ENCODE measurements at places on chromosomes 2 and 18.

DNA sequence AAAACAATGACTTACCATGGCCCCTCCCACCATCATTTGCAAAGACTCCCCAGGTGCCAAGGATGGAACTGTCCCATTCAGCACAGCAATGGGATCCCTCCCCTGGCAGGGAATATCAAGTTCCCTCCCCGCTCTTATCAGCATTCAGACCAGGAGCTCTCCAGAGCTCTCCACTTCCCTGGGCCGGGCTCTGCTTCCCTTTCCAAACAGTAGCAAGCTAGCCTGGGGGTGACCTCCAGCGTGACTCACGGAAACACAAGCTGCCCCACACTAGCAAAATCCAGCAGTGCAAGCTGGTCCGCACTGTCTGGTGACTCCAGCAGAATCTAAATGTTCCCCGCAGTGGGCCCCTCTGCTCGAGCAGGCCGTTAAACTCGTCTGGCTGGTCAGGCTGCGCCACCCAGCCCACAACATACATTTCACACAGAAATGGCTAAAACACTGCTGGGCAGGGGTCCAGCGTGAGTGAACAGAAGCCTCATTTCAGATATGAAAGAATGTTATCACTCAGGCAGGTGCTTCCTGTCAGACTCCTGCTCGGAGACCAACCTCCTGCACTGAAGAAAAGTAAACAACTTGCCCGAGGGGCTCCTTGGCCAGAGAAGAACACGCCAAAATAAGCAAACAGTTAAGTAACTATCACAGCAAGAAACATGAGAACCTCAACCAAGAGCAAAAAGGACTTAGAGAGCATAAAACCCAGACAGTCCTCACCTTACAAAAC lies 33.9 kb downstream of the STAT1 start:
- DNase-seq: no peak

GRCh38 chr2:223537651-223538601 lies 64.2 kb downstream of the SCG2 start:
- DNase-seq: no peak

DNA sequence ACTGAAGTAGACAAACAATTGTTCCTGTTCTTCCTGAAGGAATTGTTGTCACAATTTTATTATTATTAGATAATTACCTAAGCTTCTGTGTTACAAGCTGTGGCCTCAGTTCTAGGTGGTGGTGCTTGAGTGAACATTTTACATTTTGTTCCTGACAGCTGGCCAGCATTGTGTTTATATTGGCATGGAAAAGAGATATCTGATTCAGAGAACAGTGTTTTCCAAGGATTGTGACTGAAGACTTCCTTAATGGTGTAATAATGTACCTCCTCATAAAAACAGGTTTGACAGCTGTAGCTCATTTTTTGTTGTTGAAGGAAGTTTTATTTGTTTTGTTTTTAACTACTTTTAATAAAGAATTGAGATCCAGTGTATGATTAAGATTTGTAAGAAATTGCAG lies 95.2 kb downstream of the EPB41L5 start:
- no peak for DNase-seq

DNA sequence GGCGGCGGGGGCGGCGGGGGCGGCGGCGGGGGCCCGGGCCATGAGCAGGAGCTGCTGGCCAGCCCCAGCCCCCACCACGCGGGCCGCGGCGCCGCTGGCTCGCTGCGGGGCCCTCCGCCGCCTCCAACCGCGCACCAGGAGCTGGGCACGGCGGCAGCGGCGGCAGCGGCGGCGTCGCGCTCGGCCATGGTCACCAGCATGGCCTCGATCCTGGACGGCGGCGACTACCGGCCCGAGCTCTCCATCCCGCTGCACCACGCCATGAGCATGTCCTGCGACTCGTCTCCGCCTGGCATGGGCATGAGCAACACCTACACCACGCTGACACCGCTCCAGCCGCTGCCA lies 644 bp downstream of the ONECUT2 start:
- no peak for DNase-seq

DNA sequence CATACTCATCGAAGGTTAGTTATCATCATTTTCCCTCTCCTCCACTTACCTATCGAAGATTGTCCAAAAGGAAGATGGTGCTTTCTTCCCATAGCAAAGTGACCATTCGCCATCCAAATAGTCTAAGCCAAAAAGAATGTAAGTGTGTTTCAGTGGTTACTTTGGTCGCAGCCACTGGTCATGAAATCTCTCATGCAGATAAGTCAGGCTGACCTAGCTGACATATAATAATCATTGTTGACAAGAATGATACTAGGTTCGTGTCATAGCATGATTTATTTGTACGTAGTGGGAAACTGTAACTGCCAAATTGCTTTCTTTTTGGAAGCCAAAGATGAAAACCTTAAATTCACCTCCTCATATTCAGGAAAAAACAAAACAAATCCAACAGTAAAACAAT lies 89.6 kb upstream of the PMAIP1 start:
- DNase-seq: no peak

GRCh38 chr2:121791290-121791689 lies 35.8 kb downstream of the TSN start:
- no peak for DNase-seq

GRCh38 chr2:182625814-182626213 lies 90.2 kb upstream of the DNAJC10 start:
- no peak for DNase-seq

DNA sequence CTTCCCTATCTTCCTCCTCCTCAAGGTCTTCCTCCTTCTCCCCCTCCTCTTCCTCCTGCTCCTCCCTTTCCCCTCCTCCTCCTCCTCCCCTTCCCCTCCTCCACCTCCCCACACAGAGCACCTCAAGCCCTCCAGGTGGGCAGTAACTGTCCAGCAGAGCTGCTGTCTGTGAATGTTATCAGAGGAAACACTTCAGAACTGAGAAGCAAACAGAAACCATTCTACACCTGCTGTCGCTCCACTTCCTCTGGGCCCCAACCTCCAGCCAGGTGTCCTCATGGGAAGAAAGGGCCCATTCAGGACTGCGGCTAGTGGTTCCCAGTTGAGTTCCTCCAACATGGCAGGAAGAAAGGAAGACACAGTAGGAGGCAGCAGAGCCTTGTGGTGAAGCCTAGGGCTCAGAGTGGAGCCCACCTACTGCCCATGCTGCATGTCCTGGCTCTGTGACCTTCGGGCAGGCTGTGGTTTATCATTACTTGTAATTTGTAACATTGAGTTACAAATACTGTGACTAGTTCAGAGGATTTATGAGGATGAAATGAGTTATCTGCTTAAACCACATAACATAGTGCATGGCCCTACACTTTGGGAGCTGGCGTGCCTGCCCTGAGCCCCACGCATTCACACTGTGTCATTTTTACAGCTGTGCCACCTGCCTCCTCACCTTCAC lies 165.9 kb upstream of the ID2 start:
- peak; percentile 22 for DNase-seq

DNA sequence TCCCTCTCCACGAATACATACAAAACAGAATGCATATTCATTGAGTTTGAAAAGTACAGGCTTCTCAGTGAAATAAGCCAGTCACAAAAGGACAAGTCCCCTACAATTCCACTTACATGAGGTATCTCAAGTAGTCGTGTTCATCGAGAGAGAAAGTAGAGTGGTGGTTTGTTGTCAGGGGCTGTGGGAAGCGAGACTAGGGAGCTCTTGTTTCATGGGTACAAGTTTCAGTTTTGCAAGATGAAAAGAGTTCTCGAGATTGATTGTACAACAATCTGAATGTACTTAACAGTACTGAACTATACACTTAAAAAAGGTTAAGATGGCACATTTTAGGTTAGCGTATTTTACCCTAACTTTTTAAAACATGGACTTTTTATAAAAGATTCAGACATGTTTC lies 71.5 kb upstream of the TTC39C start:
- DNase-seq: no peak

- DNase-seq: no peak
Observed at GRCh38 chr18:46899274-46899948, 17.9 kb downstream of the PIAS2 start.

DNA sequence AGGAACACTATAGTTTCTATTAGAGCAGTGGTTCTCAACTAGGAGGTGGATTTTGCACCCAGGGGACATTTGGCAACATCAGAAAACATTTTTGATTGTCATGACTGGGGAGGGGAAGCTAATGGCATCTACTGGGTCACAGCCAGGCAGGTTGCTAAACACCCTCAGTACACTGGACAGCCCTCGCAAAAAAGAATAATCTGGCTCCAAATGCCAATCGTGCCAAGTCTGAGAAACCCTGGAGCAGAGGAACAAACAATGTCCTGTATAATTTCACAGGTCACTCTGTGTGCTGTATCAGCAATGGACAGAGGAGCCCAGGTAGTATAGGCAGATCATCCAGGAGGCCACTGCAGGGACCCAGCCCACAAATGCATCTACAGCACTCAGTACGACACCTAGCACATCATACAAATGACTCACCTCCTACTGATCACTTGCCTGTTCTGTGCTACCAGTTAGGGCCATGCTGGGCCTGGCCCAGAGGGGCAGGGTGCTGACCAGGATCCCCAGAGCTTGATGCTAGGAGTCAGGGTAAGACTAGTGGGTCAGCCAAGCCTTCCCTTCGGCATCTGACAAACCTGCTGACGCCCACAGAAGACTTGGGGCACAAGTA lies 37.6 kb downstream of the SFXN5 start:
- no peak for DNase-seq

GRCh38 chr2:1488851-1489250 lies 75.6 kb downstream of the TPO start:
- DNase-seq: no peak

DNA sequence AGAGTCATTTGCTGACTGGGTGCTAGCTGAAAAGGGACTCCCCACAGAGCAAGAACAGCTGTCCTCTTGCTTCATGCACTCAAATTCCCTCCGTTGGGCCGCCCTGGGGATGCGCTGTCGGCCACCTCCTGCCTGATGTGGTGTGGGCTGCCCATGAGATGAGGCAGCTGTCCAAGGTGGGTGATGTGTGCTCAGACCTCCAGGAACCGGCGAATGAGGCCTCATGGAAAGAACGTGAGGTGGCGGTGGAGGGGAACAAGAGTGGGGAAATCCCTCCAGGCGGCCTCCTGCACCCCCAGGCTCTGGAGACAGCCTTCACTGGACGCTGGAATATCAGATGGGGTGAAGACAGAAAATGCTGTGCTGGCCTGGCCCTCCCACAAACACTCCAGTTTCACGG lies 79.8 kb downstream of the LONRF2 start:
- DNase-seq: no peak

DNA sequence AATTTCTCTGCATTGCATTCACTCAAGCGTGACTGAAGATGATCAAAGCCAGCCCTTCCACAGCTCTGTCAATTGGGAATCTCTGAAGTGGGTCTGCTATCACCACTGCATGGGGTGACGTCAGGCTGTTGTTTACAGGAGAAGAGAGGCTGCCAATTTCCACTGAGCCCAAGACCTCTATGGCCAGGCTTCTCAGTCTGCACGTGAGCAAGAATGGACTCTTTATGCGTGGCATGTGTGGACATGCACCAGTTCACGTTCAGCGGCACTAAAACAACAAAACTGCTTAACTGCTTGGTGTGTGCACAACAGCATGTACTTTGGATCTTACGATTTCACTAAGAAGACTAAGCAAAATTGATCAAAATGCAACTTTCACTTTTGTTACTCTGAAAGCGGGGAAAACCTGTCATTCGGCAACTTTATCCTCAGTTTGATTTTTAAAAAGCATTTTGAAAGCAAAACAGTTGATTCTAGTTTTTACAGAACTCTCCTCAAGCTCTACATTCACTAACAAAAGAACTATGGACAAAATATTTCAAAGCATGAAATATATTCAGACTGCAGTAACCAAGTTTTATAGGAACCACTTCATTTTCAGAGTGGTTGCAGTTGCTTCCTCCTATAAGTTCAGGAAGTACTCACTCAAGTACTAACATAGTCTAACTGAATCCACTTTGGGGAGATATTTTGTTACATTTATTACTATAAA lies 77.0 kb upstream of the SERTAD2 start:
- peak; percentile 55 for DNase-seq

GRCh38 chr2:10514743-10515142 lies 66.6 kb upstream of the ODC1 start:
- no peak for DNase-seq

DNA sequence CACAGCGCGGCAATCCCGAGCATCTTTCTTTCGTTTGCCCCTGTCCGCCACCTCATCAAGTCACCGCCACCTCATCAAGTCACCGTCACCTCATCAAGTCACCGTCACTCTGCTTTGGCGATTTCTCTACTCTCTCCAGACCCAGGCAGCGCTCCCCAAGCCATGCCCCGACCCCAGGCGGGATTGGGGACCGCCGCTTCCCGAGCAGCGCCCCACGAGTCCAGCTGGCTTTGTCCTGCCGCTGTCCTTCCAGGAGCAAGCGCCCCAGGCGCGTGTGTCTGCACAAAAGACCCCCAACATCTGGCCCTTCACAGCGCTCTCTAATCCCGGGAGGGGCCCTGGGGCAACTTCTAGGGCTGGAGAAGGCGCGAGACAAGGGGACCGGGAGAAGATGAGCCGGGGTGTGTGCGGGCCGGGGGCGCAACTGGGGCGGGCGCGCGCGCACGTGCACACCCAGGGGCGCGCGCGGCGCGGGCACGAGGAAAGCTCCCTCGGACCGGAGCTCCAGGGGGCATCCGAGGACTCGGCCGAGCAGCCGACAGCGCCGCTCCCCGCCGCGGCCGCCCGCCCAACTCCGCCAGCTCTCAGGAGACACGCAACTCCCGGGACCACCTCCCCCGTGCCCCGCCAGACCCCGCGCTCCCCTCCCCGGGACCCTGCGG lies 633 bp upstream of the RNF152 start:
- DNase-seq: peak; percentile 3

- no peak for DNase-seq
Observed at GRCh38 chr2:168185583-168186274, 61.7 kb downstream of the STK39 start.

GRCh38 chr18:10690035-10690329 lies 164.2 kb downstream of the NAPG start:
- DNase-seq: no peak

DNA sequence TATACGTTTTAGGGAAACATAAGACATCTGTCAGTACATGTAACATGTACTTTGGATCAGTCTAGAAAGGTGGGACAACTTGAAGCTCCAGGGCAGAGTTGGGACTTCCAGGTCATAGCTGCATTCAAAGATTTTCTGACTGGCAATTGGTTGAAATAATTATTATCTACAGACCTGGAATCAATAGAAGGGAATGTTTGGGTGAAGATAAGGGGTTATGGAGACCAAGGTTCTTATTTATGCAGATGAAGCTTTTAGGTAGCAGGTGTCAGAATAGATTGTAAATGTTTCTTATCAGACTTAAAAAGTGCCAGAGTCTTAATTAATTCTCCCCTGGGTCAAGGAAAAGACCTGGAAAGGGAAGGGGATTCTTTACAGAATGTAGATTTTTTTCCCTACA lies 19.8 kb downstream of the RPIA start:
- no peak for DNase-seq

- no peak for DNase-seq
Observed at GRCh38 chr2:95166065-95166763, 605 bp downstream of the ZNF2 start.

GRCh38 chr2:55843096-55843993 lies 80.2 kb downstream of the EFEMP1 start:
- DNase-seq: no peak

GRCh38 chr2:189641590-189641989 lies 19.7 kb upstream of the ASNSD1 start:
- no peak for DNase-seq

All from CD4-positive, alpha-beta T cell treated with Interleukin-1 beta for 1 hour (primary cell).